ENCODE measurements at places on chromosomes 3 and 15.

- DNase-seq: no peak
These were observed 349.7 kb downstream of the LPP start for GRCh38 chr3:188503647-188504046.

DNA sequence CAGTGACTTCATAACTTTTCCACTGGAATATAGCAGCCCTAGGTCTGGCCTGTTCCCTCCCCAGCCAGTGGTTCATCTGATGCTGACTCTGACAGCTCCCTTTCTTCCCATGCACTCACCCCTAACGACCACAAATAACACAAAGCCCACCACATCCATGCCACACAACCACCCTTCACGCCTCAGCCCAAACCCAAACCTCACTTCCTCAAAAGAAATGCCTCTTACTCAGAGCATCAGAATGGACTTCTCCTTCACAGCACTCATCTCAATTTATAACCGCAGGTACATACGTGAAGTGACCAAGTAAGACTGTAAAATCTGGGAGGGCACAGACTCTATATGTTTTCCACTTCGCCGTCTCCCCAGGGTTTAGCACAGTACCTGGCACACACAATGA is 1.1 kb downstream of the RBSN start:
- DNase-seq: no peak

DNA sequence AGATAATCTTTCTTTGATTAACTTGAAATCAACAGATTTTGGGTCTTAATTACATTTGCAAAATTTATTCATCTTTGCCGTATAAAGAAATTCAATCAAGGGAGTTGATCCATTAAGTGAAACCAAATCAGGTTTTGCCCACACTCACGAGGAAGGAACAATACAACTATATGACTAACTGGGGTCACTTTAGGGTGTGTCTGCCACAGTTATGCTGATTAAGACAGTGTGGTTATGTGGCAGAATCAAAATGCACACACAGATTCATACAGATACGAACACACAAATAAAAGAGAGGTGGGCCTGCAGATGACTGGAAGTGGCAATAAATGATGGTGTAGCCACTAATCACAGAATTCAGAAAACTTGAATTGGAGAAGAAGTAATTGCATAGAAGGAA is 543.5 kb downstream of the GABRG3 start:
- no peak for DNase-seq

GRCh38 chr3:190183121-190183520 is 62.4 kb upstream of the P3H2 start:
- no peak for DNase-seq

GRCh38 chr3:156298014-156298413 is 177.6 kb downstream of the KCNAB1 start:
- no peak for DNase-seq

- no peak for DNase-seq
These were observed at the start of gene MYL3 for GRCh38 chr3:46863261-46863782. Gene MYL3 (minus strand): TSS chr3:46863444. CDS start chr3:46863390, 54 bp downstream.

DNA sequence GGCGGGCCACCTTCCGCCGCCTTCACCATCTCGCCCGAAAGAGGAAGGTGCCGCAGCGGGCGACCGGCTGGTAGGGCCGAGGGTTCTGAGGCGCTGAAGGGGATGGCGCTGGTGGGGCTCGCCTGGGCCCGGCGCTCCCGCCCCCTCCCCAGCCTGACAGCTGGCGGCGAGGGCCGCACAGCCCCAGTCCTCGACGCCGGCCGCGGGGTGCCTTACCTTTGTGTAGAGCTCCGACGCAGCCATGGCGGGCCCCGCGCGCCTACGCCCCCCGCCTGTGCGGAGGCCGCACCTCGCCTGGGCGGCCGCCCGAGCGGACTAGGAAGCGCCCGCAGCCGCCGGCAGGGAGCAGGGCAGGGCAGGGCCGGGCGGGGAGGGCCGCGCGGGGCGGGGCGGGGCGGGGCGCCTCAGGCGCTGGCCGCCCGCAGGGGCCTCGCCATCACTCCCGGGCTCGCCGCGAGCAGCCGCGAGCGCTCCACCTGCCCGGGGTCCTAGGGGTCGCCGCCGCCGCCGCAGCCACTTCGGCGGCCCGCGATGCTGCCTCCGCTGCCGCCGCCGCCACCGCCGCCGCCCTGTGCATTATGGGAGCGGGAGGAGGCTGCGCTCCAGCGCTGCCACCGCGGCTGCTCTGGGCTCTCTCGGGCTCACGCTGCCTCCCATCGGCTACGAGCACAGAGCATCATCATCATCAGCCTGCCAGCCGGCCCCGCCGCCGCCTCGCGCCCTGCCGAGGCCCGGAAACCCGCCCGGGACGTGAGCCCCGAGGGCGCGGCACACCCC is at the start of gene MYO5A:
Gene MYO5A (minus strand): TSS at position 317 of the 777 bp plus-strand sequence. CDS start 74 bp downstream, at position 243.
- DNase-seq: no peak

DNA sequence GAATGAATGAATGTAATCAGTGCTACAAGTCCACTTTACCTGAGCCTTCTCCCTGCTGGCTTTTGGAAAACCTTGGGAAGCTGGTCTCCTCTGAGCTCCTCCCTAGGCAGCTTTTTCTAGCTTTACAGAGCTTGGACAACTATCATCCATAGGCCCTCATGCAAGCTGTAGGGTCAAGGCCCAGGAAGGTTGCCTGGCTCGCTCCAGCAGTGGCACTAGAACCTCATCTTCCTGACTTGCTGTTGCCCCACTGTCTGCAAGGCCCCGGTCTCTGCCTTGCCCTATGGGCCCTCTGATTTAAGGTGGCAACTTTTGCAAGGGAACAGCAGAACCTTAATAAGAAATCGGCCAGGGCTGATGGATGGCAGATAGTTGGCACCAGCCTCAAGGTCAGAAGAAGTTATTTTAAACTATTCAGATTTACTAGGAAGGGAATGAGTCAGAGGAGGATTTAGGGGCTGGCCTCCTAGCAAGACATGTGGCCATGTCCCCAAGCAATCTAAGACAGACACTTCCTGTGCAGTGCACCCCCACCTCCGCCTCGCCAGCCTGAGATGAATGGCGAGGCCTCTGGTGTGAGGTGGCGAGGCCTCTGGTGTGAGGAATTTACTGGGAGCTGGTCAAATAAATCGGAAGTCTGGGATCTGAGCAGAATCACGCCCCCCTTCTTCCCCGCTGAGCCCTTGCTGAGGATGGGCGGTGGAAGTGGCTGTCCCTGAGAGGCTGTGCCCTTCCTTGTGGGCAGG is 180.8 kb downstream of the MEGF11 start:
- DNase-seq: no peak

DNA sequence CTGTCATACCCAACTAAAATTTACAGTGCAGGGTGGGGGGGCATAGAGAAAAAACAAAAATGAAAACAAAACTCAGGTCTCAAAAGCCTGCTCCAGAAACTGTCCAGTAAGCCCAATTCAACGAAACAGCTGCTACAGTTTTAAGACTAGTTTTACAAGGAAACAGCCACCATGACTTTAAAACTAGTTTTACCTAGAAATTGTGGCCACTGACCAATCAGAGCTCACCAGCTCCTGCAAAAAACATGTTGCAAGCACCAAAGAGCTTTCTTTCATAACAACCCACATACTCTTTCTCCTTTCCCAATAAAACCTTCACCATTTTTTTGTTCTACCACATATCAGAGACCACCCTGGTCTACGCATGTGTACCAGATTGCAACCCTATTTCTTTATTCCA is 7.3 kb upstream of the CFAP91 start:
- no peak for DNase-seq

GRCh38 chr15:72472992-72473610 is 1.0 kb upstream of the ARIH1 start:
- DNase-seq: no peak

DNA sequence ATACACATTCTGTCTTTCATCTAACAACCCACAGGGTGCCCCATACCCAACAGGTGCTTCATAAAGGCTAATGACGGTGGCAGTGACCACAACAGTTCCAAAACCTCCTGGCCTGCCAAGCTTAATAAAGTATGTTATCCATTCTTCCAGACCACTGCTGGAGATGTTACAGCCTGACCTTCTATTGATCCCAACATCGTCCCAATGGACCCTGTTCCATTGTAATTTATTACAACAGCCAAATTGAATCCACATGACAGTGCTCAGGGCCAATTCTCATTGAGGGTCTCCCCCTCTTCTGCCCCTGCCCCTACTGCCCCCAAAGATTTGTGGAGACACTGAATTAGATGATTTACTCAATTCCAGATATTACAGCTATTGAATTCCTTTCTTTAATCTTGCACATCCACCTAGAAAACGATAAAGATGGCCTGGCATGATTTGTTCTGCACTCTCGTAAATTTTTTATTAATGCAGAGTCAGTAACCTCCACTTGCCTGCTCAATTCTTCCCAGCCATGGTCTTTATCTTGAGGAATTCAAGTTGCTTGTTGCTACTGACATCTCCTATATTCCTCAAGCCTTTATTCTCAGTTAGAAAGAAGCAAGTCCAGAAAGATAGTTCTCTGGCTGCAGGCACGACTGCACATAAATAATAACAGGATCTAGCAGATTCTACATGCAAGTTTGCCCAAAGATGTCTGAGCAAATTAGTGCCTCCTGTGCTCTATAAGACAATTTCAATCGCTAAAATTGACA is 407.6 kb downstream of the ERC2 start:
- no peak for DNase-seq

GRCh38 chr15:39776068-39776467 is 6.6 kb downstream of the FSIP1 start:
- no peak for DNase-seq

- DNase-seq: no peak
These were observed 71.2 kb upstream of the WNT5A start for GRCh38 chr3:55558316-55558715.

DNA sequence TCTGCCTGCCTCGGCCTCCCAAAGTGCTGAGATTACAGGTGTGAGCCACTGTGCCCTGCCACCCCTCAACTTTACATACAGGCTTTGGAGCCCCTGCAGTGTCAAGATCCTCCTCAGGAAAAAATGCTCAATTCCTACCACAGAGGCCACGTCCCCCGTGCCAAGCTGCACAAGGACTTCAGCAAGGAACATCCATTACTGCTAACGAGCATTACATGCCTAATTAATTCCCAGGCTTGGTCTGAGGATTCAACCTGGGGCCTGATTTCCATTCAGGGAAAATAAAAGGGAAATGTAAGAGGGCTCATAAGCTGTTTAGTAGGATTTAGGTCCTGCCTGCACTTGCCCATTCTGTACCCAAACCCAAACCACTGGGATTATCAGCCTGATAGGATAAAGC is 161.4 kb downstream of the RAB11A start:
- no peak for DNase-seq

GRCh38 chr3:47908744-47909143 is 105.8 kb downstream of the DHX30 start:
- no peak for DNase-seq

- no peak for DNase-seq
These were observed 172.4 kb downstream of the PDE8A start for GRCh38 chr15:85154061-85154460.

GRCh38 chr15:78619022-78619950 is 1.5 kb downstream of the CHRNA3 start:
- DNase-seq: no peak

DNA sequence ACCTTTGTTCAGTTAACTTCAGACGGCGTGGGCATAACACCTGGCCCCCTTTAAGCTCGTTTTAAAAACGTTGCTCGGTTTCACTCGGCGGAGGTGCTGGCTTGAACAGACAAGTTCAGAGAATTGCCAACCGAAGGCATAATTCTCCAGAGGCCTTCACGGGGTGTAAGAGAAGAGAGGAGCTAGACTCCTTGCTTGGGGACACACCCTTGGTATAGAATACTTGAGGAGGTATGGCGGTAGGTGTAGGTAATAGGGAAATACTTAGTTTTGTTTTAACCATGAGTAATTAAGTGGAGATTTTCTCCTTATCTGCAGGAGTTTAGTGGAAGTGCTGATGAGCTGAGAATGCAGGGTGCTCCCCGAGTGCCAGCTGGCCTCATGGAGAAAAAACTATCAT is 921 bp downstream of the FBXL2 start:
- DNase-seq: no peak

GRCh38 chr15:49380912-49381311 is 42.1 kb upstream of the FGF7 start:
- no peak for DNase-seq

- DNase-seq: no peak
These were observed 27.5 kb downstream of the PLSCR5 start for GRCh38 chr3:146577662-146578061.

Measured in cerebellar nuclear complex (tissue), 1 donor.